ENCODE measurements at places on chromosomes 11 and 22.

DNA sequence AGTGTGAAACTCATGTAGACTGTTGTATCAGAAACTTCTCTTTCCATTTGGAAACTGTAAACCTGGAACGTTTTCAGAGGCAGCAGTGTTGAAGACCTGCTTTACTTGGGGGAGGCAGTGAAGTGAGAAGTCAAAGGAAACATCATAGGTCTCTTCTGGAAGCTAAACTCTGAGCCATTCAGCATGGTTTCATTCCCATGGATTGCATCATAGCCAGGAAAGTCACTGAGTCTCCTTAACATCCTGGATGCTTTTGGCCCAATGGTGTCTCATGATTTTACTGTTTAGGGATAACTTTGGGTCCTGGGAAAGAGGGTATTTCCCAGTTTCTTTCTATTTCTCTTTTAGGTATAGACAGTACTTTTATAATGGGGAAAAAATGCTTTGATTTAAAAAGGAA is 153.2 kb upstream of the E2F8 start:
- DNase-seq, result no peak

DNA sequence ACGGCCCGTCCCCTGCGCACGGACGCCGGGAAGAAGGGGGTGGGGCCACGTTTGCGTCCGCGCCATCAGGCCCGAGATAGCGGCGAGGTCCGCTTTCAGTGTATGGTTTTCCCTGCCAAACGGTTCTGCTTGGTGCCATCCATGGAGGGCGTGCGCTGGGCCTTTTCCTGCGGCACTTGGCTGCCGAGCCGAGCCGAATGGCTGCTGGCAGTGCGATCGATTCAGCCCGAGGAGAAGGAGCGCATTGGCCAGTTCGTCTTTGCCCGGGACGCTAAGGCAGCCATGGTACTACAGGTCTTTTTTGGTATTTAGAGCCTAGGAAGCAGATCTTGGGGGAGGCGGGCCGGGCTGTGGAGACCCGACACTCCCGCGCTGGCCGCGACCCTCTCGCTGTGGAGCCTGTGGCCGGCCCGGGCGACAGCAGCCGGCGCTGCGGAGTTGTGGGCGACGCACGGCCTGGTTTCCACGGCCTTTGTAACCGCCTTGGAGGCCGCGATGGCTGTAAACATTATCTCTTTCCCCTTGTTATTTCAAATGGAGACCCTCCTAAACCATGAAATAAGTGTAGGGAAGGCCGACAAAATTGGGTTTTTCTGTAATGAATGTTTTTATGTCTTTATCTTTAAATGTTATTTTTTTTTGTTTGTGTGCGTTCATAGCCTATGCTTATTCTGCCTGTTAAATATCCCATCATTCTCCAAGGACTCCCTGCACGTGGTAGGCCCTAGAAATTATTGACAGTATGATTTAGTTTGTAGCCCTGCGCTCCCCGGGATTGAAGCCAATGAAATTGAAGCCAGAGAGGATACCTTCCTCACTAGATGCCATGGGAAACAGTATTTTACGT is at the start of gene AASDHPPT:
Gene AASDHPPT (plus strand): TSS at position 54 of the 847 bp plus-strand sequence. CDS start 49 bp downstream, at position 103.
- DNase-seq, result peak; percentile 60

DNA sequence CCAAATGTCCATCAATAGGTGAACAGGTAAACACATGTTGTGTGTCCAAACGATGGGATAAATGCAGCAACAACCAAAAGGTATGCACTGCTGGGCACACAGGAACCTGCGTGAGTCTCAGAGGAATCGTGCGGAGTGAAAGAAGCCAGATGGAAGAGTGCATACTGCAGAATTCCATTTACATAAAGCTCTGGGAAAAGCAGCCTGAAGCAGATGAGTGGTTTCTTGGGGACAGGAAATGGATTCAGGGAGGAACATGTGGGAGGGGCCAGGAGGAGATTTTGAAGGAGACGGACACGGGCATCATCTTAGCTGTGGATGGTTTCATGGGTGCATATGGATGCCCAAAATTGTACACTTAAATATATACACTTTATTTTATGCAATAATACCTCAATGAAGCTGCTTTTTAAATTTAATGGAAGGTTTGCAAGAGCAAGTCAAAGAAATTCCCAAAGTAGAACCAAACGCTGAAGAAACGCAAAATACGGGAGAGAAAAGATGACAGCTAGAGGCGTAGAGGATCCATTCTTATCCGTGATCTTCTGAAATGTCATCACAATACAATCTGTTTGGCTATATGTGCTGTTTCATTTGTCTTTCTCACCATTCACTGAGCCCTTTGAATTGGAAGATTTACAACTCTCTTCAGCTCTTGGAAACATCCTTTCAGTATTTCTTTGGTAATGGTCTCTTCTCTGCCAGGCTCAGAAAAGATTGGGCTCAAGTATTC is 24.5 kb downstream of the ST14 start:
- DNase-seq, result no peak

- DNase-seq, result peak; percentile 66
These were observed at the start of gene SLC35F2 for GRCh38 chr11:107858217-107859070. Gene SLC35F2, minus strand, starts transcription at chr11:107858787. Its CDS starts 20 bp downstream, at chr11:107858767.

DNA sequence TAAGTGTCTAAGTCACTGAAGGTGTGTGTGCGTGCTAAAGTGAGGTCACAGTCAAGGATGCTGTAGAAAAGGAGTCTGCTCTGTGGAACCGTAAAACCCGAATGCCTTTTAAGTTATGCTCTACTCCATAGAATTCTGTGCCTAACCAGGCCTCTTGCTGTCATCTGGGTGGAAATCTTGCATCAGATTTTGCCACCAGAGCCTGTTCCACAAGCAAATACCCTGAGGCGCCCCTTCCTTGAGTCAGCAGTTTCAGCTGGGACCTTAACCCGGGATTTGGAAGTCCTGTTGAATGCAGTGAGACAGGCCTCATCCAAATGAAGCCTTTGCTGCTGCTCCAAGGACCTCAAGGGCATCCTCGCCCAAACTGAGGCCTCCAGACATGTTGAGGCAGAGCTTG is 109.8 kb downstream of the WNT11 start:
- no peak for DNase-seq

DNA sequence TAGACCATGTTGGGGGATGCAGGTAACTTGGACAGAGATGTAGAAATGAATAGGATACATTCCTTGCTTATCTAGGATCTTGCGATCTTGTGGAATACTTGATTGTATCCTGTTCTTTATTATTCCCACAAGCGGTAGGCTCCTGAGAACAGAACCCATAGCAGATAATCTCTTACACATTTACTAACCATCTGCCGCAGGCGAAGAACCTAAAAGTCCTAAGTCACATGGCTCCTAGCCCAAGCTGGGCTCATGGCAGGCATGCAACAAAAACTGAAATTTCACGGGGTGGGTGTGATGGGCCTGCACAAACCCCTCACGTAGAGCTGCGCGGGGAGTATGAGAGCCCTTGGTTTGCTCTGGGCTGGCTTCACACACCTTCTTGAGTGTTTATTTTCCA is 177.4 kb upstream of the NECTIN1 start:
- no peak for DNase-seq

DNA sequence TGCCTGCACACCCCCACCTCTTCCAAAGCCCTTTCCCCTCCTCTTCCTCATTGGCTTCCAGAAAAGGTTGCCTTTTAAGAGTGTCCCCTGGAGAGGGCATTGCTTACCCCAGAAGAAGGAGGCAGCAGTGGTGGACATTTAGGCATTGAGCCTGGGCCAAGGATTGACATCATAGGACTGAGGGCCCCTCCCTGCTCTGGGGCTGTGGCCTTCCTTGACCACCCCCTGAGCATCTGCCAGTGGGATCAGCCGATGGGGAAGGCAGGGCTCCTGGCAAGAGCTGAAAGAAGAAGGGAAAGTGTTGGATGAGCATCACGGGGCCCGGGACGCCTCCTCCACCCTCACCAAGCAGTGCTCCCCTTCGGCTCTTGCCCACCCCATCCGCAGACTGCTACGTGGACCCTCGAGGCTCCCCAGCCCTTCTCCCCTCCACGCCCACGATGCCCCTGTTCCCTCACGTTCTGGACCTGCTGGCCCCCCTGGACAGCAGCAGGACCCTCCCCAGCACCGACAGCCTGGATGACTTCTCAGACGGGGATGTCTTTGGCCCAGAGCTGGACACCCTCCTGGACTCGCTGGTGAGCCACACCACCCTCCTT is 37.4 kb downstream of the ZC3H7B start:
- DNase-seq, result no peak

- DNase-seq, result no peak
These were observed 30.6 kb downstream of the LMO1 start for GRCh38 chr11:8232849-8233606.

DNA sequence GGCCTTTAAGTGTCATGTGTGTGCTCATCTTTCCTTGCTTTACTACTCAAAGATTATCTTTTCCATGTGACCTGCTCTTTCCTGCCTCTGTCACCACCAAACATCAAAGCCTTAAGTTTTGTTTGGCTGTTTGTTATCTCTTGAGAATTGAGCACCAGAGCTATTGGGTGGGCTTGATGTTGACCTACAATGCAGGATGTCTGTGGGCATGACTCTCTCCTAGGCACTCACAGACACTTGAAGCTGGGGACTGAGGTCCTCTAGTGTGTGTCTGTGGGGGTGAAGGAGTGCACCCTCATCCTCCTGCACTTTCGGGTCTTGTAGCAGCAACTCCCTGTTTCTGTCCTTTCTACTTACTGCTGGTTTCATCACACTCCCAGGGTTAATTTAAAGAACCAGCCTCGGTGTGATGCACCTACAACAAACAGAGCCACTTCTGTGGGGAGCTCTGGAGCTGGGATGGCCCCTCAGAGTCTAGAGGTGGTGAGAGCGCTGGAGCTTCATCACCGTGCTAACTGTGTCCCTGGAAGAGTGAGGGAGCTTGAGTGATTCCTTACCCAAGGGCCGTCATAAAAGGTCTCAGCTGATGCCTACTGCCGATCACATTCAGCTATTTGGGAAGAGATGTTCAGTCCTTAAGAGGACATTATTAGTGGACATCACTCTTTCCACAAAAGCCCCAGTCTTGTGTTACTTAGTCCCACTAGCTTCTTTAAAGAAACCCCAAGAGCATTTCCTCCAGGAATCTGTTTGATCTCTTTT is 56.3 kb downstream of the LRRC74B start:
- no peak for DNase-seq

- peak; percentile 31 for DNase-seq
These were observed 851.1 kb upstream of the RAG2 start for GRCh38 chr11:37449146-37449545.

- no peak for DNase-seq
These were observed 12.0 kb downstream of the BACE1-AS start for GRCh38 chr11:117303101-117303500.

DNA sequence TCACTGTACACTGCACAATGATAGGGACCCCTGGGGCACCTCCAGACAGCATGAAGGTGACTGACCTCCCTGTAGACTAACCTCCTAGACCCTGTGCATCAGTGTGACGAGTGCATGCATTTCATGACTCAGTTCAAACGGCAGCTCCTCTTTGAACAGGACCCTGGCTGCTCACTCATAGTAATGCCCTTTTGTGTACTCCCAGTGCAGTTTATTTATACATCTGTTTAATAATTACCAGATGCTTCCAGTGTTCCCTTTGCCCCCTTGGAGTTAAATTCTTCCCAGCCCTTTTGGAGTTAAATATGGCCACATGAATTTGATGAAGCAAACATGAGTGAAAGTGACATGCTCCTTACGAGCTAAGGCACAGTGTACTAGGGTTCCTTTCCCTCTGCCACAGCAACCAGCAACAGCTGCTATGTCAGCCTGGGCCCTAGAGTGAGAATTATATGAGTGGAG is 72.4 kb downstream of the PANX1 start:
- DNase-seq, result peak; percentile 27

- DNase-seq, result no peak
These were observed 796.3 kb upstream of the ANO3 start for GRCh38 chr11:25535467-25536272.

GRCh38 chr11:119472186-119472855 is 49.3 kb upstream of the THY1 start:
- no peak for DNase-seq

- DNase-seq, result no peak
These were observed 32.3 kb downstream of the AMOTL1 start for GRCh38 chr11:94800414-94800813.

DNA sequence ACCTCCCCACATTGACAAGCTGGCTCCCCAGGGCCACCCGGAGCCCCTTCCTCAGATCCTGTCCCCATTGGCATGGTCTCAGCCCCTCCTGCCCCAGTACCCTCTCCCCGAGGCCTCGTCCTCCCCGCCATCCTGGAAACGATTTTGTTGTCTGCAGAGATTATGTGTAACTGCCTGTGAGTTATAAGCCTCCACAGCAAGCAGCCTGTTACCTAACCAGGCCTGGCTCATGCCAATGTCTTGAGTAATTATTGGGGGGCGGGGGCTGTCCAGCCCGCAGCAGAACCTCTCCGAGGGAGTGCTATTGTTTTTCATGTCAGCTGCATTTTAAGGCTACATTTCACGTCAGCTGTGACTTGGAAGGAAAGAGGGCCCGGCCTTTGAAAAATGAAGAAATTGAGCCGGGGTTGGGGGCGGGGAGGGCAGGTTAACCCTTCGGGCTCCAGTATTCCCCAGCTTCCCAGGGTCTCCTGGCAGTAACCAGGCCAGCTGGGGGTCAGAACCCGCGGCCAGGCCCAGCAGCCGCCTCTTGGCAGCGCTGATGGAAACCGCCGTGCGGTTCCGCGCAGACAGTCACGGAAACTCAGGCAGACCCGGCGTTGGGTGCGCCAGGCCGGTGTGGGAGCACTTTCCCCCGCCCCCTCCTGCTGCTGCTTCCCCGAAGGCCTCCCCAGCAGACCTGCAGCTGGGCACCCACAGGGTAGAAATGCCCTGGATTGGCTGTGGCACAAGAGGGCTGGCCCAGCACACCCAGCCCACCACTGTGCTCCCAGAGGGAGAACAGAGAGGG is 59.5 kb downstream of the CDKN1C start:
- DNase-seq, result peak; percentile 83

DNA sequence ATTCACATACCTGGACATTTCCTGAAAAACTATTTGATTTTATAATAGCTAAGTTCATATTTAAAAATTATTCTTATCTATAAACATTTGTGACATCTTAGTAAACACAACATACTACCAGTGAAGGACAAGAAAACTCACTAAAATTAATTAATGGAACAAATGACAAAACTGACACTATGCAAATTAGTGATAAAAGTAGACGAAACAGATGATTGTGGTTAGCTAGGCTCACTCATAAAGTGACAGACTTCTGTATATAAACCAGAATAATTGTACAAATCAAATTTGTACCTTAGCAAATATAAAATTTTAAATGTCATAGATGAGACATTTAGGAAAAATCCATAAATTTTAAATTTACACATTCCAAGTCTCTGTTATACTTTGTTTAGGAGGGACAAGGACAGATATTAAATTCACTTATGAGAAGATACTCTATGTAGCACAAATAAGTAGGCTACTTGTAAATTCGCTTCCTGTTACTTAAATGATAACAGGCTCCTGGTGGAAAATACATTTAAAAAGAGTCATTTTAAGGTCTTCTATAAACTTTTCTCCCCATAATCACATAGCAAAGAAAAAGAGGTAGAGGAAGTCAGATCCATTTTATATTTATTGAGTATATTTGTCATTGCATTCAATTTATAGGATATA is 81.2 kb downstream of the KIF18A start:
- no peak for DNase-seq
